ENCODE measurements at places on chromosomes 13 and 19.
A peak's percentile ranks its signal among the peaks of the same experiment; 100 is the strongest.

GRCh38 chr13:49933511-49933910 is 2.6 kb downstream of the SPRYD7 start:
- DNase-seq, result no peak

- DNase-seq, result no peak
These were observed 8.6 kb downstream of the EFNB2 start for GRCh38 chr13:106526738-106527444.

- DNase-seq, result no peak
These were observed 37.2 kb upstream of the C1QTNF9B start for GRCh38 chr13:23934520-23934919.

GRCh38 chr13:98143601-98144026 is 720 bp downstream of the FARP1 start:
- no peak for DNase-seq

DNA sequence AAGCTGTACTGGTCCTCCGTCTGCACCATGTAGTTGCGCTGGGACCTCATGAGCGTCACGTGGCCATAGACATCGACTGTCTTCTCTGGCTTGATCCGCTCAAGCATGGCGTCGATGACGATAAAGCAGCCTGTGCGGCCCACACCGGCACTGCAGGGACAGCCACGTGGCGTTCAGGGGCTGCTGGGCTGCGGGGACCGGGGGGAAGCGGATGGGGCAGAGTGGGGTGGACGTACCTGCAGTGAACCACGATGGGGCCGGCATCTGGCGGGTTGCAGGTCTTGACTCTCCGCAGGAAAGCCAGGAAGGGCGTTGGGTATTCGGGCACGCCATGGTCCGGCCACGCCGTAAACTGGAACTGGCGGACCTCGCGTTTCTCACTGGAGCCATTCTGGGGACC is 128.5 kb downstream of the PTPRS start:
- DNase-seq, result no peak

DNA sequence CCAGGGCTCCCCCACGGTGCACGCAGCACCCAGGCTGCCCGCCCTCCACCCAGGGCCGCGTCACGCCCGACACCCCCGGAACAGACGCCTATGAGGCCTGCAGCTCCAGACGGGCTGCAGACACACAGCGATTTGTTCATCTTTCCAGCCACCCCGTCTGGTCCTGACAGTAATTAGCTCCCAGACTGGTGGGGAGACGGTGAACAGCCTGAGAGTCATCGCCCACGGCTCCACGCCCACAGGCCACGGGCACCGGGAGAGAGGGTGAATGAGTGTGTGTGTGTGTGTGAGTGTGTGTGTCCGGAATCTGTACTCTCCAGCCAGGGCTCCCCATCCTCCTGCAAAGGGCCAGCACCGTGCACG is 18.1 kb downstream of the GADD45B start:
- DNase-seq, result no peak

DNA sequence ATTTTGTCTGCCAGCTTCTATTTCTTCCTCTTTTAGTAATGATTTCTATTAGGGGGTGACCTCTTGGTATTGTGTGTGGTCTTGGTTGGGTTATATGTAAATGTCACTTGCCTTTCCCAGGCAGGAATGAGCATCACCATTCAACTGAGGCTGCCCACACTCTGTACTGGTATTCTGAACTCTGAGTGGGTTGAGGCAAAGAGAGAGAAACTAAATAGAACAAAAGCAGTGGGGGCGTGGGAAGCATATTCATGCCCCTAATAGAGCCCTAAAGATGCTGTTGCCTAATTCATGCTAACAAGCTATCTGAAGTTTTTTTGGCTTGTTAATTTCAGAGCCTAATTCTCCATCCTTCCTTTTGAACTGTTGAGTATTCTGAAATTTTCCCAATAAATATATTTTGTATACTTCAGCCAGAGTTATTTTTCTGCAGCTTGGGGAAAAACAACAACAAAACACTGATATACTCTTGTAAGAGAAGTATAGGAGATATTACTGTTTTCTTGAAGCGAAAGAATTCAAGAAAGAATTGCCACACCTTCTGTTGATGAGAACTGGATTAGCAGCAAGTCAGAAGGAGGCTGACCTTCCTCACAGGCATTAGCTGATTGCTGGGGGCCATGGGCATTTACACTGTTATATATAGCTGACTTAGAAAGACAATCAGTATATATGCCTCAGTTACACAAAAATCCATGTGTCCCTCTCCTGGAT is 315.8 kb upstream of the KLF12 start:
- no peak for DNase-seq

- DNase-seq, result no peak
These were observed 1150.2 kb upstream of the PCDH9 start for GRCh38 chr13:68380041-68380973.

DNA sequence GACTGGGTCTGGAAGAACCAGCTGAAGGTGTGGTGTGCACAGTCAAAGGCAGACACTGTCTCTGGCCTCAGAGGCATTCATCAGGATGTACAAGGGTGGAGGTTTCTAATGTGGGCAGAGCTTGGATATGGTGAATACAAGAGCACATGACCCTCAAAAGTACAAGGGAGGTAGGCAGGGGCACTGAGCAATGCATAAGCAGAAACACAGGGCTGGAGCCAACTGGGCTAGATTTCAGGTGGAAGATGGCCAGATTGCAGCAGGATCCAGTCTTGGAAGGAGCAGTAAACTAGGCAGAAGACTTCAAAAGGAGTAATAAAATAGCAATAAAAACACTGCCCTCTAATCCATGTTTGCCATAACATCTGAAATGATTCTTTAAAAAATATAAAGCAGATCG is 417.1 kb downstream of the OLFM4 start:
- no peak for DNase-seq

- no peak for DNase-seq
These were observed 6.8 kb downstream of the CYSLTR2 start for GRCh38 chr13:48660361-48661076.

GRCh38 chr19:50510700-50511068 is 307 bp downstream of the JOSD2 start:
- DNase-seq, result no peak

GRCh38 chr19:55340784-55341147 is 1.1 kb downstream of the KMT5C start:
- no peak for DNase-seq

- DNase-seq, result no peak
These were observed 117.7 kb downstream of the TBC1D4 start for GRCh38 chr13:75364131-75364713.

GRCh38 chr19:12580180-12580694 is 29.0 kb upstream of the ZNF564 start:
- peak; percentile 23 for DNase-seq

GRCh38 chr13:58919551-58919950 is 1244.2 kb downstream of the DIAPH3 start:
- no peak for DNase-seq

GRCh38 chr19:18254546-18255503 is 19.4 kb downstream of the IQCN start:
- peak; percentile 54 for DNase-seq

DNA sequence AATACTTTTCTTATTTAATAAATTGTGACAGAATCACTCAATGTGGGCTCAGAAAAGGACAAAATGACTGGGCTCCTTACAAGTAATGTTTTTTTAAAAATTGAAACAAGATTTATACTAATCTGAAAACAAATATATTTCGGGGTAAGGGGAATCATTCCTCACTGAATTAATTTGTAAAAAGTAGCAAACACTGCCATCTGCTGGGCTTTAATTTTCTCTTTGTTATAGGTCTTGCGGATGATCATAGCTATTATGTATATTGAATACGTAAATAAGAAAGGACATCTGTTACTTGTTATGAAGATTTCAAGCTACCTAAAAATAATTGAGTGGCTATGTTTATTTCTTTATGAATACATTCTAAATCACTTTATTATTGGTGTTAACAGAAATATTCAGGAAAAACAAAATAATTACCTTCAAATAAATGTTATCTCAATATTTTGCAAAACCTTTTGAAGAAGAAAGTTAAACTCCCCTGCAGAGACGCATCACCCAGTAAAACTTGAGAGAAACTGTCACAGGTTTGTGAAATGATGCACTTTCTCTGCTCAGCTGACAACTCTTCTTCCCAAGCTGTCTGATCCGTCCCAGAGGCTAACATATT is 17.8 kb upstream of the ENOX1 start:
- DNase-seq, result peak; percentile 56

GRCh38 chr19:50333737-50334617 is 4.8 kb upstream of the KCNC3 start:
- DNase-seq, result peak; percentile 84

GRCh38 chr19:275958-276646 is 15.1 kb downstream of the PLPP2 start:
- no peak for DNase-seq

GRCh38 chr19:29266001-29266400 is 53.0 kb upstream of the UQCRFS1 start:
- DNase-seq, result no peak

GRCh38 chr19:49085020-49085867 is at the start of gene SNRNP70:
TSS of gene SNRNP70 (plus strand) at chr19:49085451. CDS start at chr19:49086415, 964 bp downstream.
- DNase-seq, result peak; percentile 100

- DNase-seq, result no peak
These were observed 10.4 kb upstream of the MAP2K2 start for GRCh38 chr19:4134351-4134750.

- no peak for DNase-seq
These were observed 204.4 kb downstream of the COG6 start for GRCh38 chr13:39859898-39860297.

GRCh38 chr13:80924596-80924995 is 583.7 kb upstream of the SPRY2 start:
- DNase-seq, result no peak

- DNase-seq, result no peak
These were observed 1.9 kb downstream of the SIGLEC5 start for GRCh38 chr19:51628153-51628939.

DNA sequence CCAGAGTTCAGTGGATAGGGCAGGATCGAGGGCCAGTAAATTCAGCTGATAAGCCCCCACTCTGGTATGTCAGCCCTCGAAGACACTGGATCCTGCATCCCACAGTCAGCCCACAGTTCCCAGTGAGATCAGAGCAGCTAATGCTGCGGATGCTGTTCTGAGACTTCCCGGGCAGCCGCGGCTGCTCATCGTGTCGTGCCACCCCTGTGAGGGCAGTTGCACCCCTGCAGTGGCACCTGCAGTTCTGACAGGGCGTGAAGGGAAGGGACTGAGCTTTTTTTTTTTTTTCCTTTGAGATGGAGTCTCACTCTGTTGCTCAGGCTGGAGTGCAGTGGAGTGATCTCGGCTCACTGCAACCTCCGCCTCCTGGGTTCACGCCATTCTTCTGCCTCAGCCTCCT is 7.5 kb upstream of the EPN1 start:
- no peak for DNase-seq

DNA sequence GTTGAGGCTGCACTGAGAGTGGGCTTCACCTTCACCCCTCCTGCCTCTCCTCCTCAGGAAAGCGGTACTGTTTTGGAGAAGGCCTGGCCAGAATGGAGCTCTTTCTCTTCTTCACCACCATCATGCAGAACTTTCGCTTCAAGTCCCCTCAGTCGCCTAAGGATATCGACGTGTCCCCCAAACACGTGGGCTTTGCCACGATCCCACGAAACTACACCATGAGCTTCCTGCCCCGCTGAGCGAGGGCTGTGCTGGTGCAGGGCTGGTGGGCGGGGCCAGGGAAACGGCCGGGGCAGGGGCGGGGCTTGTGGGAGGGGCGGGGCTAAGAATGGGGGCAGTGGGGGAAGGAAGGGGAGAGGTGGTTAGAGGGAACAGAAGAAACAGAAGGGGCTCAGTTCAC is 7.5 kb downstream of the CYP2A13 start:
- no peak for DNase-seq

- DNase-seq, result peak; percentile 83
These were observed at the start of gene LIN7B for GRCh38 chr19:49113762-49114629. TSS of gene LIN7B (plus strand) at chr19:49114370. CDS start at chr19:49114405, 35 bp downstream.

DNA sequence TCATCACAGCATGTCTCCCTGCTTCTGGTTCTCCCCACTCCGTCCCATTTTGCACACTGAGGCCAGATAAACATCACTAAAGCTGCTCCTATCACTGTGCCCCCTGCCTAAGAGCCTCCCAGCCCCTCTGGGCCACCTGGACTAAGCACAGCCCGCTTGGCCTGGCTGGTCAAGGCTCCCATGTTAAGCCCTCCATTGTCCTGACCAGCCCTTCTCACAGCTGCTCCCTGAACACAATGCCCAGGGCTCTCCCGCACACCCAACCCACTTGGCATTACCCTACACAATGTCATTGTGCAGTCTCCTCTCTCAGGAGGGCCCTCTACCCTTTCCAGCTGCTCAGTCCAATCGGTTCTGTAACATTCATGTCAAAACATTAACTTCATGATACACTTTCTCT is 133.4 kb downstream of the NUFIP1 start:
- DNase-seq, result no peak

GRCh38 chr13:22162889-22163288 is 492.0 kb downstream of the FGF9 start:
- no peak for DNase-seq

DNA sequence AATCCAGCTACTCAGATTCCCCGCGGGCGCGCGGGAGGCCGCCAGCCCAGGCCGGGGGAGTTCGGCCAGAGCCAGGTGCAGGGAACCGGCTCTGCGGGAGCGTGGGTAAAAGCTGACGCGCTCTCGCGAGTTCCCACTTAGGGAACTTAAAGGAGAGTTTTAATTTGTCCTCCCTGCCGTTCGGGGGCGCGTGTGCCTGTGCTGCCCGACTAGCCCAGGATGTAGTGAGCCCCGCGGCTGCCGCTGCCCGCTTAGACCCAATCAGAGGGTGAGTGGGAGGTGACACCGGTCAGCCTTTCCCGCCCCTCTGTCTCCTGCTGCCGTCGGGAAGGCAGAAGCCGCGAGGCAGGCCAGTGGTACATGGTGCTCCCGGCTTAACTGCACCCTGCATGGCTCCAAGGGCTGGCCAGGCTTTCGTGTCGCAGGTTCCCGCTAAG is 36.0 kb upstream of the NEK3 start:
- no peak for DNase-seq

DNA sequence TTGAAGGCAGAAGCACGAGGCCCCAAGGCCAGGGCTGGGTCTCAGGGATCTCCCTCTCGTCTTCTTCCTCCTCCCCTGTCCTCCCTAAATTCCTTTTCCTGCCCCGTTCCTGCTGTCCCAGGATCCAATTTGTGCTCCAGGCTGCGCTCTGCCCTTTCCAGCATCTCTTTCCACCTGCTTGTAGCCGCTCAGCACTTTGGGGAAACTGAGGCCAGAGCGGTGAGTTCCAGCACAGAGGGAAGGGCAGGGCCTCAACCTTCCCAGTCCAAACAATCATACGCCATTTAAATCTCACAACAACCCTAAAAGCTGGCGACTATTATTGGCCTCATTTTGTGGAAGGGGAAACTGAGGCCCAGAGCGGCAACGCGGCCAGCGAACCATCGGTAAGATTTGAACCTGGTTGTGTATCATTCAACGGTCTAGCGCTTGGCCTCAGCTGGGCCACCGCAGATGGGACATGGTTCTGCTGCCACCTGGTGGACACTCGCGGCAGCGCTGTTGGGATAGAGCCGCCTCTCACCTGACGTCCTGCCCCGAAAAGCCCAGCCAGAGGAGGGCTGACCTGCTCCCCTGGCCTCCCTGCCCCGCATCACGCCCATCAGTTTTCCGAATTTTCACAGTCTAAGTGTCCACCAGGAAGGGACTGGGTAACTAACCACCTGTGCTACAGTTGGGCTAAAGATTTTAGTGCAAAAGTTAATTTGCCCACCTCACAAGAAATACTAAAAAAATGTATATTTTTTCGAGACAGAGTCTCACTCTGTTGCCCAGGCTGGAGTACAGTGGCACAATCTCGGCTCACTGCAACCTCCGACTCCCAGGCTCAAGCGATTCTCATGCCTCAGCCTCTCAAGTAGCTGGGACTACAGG is 4.2 kb upstream of the RPL18A start:
- DNase-seq, result peak; percentile 80

- peak; percentile 88 for DNase-seq
These were observed 1.2 kb upstream of the ING1 start for GRCh38 chr13:110712081-110712848.

Measured in LoVo (cell line).